ENCODE measurements at places on chromosomes 5 and 9. TPM values are rescaled to one million over a fixed set of nuclear protein-coding genes. Genes with fewer than 3 reads are reported as not detected.

Gene MARCOL
- not detected for total RNA-seq

Gene ADAMTS19
- total RNA-seq = not detected

Gene ARID3C
- total RNA-seq = 0.16 TPM

Gene ADRB2
- total RNA-seq = 0.92 TPM

Gene ENC1
- total RNA-seq = 6.3 TPM

Gene DBH
- not detected for total RNA-seq

Gene FEM1C
- total RNA-seq = 7.4 TPM

Gene BHMT2
- not detected for total RNA-seq

Gene BAAT
- 0.23 TPM for total RNA-seq

Gene HSD17B4
- 49.7 TPM for total RNA-seq

Gene LCN9
- not detected for total RNA-seq

Gene CCL19
- total RNA-seq = not detected

Gene OR13D1
- not detected for total RNA-seq

Gene DNAJC21
- 24.3 TPM for total RNA-seq

Gene RNF208
- total RNA-seq = 2.1 TPM
